ENCODE measurements at places on chromosomes 13 and 19. TPM values are rescaled to one million over a fixed set of nuclear protein-coding genes. Genes with fewer than 3 reads are reported as not detected.

- DNase-seq = no peak
These were observed 346.5 kb downstream of the ZNF536 start for GRCh38 chr19:30718707-30719106.

DNA sequence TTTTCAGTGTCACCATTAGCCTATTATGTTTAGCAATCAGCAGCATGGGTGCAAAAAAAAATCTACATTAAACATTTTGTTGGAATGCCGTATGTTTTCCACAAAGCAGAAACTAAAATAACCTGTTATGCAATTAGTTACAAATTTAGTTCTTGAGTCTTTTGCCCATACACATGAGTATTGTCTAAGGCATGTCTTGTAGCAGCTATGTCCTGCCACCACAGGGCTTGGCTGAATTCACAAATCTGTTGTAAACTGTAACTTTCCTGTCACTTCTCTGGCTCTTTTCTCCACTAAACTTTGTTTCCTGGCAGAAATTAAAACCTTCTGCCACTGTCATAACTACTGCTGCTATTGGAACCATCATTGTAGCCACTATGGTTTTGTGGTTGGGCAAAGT, 277.9 kb upstream of the SPRY2 start:
- no peak for DNase-seq

DNA sequence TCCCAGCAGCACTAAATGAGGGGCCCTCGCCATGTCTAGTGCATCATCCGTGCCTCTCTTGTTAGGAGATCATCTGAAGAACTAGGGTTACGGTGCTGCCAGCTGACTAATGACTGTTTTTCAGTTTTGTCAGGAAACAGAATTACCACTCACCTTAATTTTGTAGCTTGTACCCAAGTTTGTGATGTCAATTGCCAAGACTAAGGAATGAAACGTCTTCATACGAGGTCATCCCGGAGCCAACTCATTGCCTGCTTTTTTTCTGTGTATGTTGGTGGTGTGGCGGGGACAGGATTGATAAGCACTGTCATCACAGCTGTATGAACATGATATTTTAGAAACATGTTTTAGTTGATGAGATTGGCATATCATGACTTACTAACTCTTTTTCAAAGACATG, 100.6 kb downstream of the TNFRSF19 start:
- DNase-seq = no peak

DNA sequence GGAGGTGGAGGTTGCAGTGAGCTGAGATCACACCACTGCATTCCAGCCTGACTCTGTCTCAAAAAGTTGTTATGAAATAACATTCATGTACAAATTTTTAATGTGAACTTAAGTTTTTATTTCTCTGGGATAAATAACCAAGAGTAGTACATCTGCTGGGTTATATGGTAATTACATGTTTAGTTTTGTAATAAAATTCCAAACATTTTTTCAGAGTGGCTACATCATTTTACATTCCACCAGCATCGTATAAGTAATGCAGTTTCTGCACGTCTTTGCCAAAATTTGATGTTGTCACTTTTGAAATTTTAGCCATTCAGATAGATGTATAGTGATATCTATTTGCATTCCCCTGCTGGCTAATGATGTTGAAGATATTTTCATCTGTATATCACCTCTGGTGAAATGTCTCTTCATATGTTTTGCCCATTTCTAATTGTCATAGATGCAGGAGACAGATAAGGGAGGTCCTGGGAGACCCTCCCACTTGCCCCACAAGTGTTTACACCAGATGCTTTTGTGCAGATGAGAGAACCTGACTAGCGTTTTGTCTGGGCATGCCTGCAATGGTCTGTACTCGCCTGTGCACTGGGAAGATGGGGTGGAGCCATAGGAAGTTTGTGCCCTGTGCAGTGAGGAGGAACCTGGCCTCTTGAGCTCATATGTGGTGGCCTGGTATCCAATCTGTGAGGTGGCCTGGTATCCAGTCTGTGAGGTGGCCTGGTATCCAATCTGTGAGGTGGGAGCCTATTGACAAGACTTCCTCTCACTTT, 12.7 kb upstream of the KBTBD6 start:
- no peak for DNase-seq

GRCh38 chr19:34104557-34104956, 67.7 kb upstream of the LSM14A start:
- DNase-seq = no peak

- DNase-seq = no peak
These were observed 4.7 kb downstream of the PPP1R13L start for GRCh38 chr19:45400192-45400591.

DNA sequence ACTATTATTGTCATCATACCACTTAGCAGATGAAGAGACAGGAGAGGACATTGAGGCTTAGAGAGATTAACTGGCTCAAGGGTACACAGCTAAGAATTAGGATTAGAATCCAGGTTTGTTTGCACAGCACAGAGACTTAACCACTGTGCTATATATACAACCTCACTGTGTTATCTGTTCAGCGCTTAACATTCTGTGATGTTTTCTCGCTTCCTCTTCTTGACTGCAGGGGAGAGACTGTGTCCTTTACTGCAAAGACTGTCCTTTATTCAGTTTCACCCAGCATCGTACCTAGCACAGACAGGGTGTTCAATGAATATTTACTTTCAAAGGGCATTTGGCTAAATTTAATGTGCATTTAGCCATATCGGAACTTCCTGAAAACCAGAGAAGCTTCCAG, 54.9 kb upstream of the PCDH8 start:
- no peak for DNase-seq

Gene LRRC8E
- total RNA-seq = 6.5 TPM

Gene ZNF329
- 4.4 TPM for total RNA-seq
